Activated CD4-positive, alpha-beta T cell treated with anti-CD3 and anti-CD28 coated beads, Interleukin-2, amount 50 U/mL, for 4 hours (primary cell): ENCODE measurements at places on chromosomes 7 and 10.

GRCh38 chr10:124002391-124003069 is 90.9 kb downstream of the CHST15 start:
- DNase-seq: no peak

- DNase-seq: no peak
These were observed 6.1 kb upstream of the DGKB start for GRCh38 chr7:14908697-14909096.

DNA sequence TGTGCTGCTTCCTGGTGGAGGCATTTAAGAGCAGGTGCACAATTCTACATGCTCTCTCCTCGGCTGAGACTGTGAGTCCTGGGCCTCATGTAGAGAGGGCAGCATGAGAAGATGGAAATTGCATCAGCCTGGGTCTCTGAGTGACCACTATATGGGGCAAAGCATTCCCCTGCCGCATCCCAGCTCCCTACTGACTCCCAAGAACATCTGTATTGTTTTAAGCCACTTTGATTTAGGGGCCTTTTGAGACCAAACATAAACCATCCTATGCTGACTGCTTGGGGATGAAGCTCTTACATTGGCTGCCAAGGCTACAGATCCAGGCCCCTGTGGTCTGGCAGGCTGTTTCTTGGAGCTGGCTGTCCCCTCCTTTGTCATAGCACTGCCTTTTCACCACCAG is 101.3 kb upstream of the TBX20 start:
- DNase-seq: no peak

- no peak for DNase-seq
These were observed 9.7 kb downstream of the CACUL1 start for GRCh38 chr10:118745056-118745455.

GRCh38 chr10:77732213-77733003 is 94.8 kb upstream of the KCNMA1 start:
- no peak for DNase-seq

GRCh38 chr10:49444349-49444748 is 48.5 kb upstream of the DRGX start:
- DNase-seq: no peak

DNA sequence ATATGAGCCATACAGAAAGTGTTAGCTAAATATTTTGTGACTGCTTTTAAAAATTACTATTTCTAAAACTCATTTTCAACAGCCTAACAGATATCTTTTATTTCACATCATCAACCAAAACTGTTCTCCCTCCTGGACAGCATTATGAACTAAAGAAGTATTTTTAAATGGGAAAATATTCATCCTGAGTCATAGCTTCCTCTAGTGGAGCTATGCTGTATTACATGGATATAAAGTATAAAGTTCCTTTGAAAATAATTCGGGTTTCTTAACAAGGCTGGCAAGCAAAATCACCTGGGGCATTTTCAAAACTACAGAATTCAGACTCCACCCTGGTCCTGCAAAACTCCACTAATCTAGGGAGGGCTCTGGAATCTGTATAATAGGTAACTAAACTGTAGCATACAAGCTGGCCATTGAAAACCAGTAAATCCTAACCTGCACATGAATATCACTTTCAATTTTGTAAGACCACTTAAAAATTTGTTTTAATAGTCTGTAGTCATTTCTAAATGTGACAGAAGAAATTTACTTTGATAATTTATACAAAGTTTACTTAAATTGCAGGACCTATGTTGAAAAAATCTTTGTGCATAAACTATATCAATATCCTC is 53.5 kb downstream of the SCIN start:
- DNase-seq: no peak

- DNase-seq: no peak
These were observed 10.1 kb downstream of the NFKB2 start for GRCh38 chr10:102405632-102406031.

DNA sequence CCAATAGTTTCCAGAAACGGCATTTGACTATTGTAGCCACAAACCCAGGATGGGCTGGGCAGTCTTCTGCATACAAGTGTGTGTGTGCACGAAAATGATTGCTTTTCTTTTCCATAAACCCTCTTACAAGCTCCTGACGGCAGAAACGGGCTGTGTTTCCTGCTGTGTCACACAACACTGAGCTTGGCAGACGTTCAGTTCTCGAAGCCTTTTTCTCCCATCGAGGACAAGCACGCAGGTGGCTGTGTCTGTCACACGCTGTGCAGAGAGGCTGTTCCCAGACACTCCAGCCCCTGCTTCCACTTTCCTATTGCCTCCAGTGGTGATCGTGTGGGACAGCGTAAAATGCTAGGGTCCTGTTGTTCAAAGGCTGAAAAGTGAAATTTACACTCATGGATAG is 32.1 kb downstream of the RBAK start:
- no peak for DNase-seq

DNA sequence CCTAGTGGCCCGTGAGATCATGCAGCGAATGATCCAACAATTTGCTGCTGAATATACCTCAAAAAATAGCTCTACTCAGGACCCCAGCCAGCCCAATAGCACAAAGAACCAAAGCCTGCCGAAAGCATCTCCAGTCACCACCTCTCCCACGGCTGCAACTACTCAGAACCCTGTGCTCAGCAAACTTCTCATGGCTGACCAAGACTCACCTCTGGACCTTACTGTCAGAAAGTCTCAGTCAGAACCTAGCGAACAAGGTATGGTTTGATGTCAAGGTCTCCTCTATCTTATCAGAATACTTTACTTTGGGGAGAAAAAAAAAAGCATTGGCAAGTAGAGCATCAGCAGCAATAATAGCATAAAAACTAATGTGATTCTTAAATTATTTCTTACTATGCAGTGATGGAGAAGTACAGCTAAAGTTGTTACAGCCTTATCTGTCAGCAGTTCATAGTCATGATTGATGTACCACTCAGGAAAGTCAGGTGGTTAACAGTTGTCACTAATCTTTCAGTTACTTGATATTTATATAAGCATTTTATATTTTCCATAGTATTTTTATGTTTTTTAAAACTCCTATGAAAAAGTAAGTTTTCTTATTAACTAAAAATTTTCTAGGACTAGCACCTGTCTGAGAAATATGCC is 117.1 kb downstream of the LCOR start:
- DNase-seq: no peak

DNA sequence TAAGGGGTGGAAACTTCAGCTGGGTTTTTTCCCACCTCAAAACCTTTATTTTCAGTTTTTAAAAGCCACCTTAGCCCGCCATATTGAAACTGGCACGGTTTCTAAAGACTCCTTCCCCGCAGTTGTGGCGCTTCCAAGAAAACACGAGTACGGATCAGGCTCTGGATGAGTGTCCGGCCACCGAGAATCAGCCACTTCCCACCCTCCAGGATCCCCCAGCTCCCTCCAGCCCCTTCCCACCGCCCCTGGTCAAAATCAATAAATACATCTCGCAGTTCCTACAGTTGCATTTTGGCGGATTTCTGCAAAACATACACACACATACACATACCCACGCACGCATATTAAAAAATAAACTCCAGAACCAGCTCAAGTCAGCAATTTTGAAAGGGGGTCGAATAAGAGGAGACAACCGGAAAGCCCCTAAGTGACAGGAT is 1.1 kb downstream of the SFMBT2 start:
- DNase-seq: no peak

- no peak for DNase-seq
These were observed 5.1 kb upstream of the TSPAN12 start for GRCh38 chr7:120862987-120863590.

DNA sequence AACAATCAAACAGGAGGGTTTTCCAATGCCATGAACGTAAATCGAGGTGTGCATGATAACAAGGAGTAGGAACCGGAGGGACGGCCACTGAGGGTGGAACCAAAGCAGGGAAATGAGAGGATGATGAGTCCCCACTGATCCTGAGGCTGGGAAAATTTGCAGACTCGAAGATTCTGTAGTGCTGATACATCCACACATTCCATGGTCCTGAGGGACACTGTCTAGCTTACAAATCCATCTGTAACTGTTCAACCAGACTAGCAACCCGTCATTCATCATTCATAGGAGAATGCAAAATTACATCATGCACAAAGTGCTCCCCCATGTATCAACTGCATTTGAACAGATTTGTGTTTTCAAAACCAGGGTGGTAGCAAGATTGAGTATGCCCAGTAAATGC is 189.7 kb downstream of the PTPRN2 start:
- no peak for DNase-seq

GRCh38 chr7:55335151-55335550 is 30.0 kb upstream of the LANCL2 start:
- DNase-seq: no peak

- DNase-seq: no peak
These were observed 46.8 kb downstream of the HIP1 start for GRCh38 chr7:75691793-75692543.

- no peak for DNase-seq
These were observed 64.5 kb downstream of the HIF1AN start for GRCh38 chr10:100600218-100600617.

DNA sequence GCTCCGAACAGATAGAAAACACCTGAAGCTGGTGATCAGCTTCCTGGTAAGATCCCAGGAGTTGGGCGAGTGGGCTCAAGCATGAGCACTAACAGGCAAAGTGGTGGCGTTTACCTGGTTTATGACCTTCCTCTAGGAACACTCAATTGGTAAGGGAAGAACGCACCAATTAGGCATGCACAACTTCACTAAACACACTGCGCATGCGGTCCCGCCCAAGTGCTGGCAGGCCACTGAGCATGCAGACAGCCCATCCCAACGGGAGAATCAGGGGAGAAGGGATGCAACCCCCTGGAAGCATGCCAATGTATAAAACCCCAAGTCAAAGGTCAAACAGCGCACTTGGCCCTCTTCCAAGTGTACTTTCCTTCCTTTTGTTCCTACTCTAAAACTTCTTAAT is 70.4 kb downstream of the LYZL2 start:
- no peak for DNase-seq

DNA sequence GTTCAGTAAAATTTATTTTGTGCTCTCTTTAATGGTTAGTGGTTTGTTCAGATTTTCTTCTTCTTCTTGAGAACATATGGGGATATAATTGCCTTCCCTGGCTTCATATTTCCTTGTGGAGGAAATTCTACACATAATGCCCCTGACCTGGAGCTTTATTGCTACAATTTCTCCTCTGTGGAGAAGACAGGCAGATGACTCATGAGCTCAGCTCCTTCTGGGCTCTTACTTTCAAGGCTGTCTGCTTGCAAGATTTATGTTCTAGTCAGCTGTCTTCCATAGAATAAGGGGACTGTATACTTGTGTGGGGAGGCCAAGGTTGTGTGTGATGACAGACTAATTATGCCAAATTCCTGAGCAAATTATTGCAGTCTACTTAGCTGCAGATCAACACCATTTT is 1.6 kb downstream of the LRRD1 start:
- DNase-seq: no peak

- DNase-seq: no peak
These were observed 467.3 kb upstream of the MBL2 start for GRCh38 chr10:53239873-53240272.

GRCh38 chr10:11235771-11236170 is 218.1 kb downstream of the CELF2 start:
- no peak for DNase-seq

GRCh38 chr10:49560526-49560925 is 21.6 kb upstream of the ERCC6 start:
- no peak for DNase-seq

DNA sequence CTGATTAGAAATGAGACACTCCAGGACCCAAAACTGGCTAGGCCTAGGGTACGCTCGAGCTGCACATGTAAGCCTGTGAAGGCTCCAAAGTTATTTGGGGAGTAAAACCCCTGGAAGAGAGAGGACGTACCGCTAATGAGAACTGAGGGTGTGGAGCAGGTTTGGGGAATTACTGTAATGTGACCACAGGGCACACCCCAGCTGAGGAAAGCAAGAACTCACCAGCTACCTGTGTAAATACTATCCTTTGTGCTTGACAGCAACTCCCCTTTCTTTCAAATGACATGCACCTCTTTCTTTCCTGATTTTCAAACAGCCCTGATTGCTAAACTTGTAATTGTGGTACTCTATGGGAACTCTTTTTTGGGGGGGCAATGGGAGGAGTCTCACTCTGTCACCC is 147.2 kb downstream of the JAZF1 start:
- no peak for DNase-seq

DNA sequence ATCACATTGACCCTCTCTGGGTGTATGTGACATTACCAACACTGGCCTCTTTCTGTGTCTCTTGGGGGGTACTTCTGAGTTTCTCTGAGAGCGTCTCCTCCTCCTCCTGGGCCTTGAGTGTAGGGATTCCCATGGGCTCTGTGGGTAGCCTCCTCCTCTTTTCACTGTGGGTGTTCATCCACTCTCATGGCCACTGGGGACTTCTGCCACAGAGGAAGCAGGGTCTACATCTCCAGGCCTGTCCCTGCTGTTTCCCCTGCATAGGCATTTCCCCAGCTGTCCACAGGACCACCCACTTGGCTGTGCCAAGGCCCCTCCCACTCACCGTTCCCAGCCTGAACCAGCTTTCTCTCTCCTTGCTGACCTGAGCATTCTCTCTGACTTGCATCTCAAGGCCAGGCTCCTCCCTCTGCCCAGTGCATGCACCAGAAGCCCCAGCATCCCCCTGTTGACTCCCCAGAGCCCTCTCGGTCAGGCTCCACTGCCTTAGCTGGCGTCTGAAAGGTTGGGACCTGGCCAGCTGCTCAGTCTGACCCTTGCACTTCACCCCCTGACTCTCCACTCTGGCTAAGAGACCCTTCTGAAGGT is 487.6 kb downstream of the GLRX3 start:
- DNase-seq: no peak

- no peak for DNase-seq
These were observed 314.1 kb upstream of the SP4 start for GRCh38 chr7:21113609-21114415.

DNA sequence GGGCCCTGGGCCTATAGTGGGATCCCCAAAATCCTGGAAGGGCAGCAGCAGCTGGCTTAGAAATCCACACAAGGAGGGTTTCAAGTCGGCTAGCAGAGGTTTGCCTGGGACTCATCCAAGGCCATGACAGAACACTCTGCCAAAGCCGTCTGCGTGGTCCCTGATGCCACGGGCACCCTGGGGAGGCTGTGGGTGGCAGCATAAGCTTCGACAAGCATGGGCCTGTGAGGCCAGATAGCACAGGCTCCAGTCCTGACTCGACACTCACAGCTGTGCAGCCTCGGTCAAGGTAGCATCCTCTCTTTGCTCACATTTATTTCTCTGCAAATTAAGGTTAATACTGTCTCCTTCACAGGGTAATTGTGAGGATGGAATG is 138.3 kb downstream of the JCAD start:
- no peak for DNase-seq

DNA sequence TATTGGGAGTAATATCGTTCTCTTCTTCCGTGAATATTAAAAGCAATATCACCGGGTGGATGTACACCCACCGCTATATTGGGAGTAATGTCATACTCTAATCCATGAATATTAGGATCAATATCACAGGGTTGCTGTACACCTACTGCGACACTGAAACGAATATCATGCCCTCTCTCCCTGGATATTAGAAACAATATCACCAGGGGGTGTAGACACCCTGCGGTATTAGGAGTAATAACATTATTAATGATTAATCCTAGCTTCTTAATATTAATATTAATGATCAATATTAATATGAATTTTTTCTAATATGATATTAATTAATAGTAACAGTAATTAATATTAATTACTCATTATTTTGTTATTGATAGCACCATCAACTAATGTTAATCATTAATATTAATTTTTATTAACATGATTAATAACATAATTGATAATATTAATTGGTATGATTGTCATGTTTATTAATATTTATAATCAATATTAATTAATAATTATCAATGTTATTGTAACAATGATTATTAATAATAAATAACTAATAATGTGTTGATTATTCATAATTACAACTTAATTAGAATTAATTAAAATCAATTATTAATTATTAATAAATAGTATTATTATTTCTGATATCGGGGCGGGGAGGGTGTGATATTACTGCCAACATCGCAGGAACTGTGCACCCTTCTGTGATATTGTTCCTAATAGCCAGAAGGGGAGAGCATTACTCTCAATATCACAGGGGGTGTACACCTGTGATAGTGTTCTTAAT is 121.3 kb upstream of the C1GALT1 start:
- DNase-seq: no peak
